SHP77 treated with DMSO at 0.1 percent for 48 hours (cell line): ENCODE measurements at places on chromosomes 7 and 10.

GRCh38 chr7:131057794-131058070, 269.9 kb upstream of the MKLN1 start:
- DNase-seq, result no peak

DNA sequence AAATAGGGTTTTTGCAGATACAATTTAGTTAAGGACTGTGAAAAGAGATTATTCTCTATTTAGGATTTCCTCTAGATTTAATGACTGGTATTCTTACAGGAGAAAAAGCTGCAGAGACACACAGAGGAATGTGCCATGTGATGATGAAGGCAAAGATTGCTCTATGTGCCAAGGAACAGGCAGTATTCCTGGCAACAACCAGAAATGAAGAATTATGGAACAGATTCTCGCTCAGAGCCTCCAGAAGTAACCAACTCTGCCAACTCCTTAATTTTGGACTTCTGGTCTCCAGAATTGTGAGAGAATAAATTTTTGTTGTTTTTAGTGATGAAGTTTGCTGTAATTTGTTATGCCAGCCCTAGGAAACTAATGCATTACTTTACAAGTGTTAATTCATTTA, 307.6 kb upstream of the SEMA3A start:
- DNase-seq, result no peak

DNA sequence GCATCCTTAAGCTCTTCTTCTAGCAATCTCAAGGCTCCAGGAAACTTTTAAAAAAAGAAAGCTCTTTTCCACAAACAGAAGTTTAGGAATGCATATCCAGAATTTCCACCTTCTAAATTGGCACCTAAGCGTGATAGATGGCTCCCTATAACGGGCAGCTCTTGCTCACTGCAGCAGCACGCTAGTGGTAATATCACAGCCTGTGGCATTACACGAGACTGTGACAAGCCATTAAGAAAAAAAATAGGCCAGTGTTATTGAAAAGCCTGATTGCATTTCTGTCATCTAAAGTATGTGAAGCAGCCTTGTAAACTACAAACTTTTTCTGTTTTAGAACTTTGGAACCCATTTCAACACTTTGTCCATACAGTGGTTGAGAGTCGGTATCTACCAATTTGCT, 263.8 kb downstream of the CAMK1D start:
- DNase-seq, result no peak

DNA sequence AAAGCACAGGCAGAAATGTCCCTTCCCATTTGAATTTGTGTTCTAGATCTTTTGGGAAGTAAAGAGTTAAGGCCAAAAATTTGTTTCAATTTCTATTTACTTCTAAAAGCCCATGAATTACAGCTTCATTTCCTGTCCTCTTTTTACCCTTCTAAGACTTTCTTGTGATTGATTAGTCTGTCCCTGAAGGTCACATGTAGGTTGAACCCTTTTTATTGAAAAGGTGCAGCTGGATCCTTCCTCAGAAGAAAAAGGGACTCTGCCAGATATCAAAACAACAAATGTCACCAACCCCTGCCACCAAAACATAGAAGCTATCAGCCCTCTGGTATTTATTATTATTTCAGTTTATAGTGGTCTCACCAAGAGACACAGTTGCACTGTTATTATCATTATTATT, 424.9 kb upstream of the DPP6 start:
- no peak for DNase-seq

DNA sequence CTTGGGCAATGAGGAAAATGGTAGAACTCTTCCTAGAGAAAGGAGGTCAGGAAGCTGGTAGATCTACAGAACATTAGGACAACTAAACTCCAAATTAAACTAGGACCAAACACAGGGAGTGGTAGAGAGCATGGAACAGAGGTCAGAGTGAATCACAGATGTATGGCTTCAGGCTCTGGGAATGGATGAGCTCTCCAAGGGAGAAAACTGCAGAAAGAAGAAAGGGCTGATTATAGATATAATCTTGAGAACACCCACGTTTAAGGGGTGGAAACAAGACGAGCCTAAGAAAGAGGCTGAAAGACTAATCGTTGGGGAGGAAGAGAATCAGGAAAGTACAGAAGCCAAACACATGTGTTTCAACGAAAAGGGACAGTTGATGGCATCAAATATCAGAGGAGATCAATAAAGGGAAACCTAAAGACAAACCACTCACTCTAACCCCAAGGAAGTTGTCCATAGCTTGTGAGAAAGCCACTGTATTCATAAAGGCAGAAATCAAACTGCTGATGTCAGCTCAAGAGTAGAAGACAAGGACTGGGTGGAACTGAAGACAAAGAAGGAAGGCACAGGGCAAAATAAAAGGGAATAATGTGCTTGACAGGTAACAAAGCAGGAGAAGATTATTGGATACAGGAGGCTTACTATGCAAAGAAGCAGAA, 41.4 kb downstream of the NUDCD3 start:
- DNase-seq, result no peak

DNA sequence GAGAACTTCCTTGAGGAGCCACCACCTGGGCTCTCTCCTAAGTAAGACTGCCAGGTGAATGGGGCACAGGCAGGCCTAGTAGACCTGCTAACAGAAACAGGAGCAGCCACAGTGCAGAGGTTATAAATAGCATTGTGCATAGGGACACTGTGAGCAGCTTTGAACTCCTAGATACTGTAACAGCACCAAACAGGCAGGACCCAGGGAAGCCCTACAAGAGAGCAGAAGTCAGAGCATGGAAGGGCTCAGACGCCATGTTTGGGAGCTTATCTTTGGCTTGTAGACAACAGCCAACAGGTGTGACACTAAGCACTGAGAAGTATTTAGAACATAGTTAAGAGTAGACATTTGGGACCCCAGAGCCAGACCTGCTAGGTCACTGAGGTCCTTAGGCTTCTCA, 14.5 kb downstream of the XRCC2 start:
- no peak for DNase-seq

DNA sequence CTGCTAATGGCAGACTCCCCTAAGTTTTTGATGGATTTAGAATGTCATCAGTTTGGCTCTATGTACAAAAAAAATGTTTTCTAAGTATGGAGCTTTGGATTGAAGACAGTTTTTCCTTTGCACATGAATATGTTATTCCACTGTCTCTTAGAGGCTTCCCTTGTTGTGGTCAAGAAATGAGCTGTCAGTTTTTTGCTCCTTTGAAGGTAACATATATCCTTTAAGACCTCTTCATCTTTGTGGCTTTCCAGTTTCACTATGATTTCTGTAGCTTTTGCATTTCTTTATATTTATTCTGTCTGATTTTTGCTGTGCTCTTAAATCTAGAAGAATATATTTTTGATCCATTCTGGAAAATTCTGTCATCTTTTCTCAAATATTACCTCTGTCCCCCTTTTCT, 15.8 kb upstream of the ODAD2 start:
- DNase-seq, result no peak

DNA sequence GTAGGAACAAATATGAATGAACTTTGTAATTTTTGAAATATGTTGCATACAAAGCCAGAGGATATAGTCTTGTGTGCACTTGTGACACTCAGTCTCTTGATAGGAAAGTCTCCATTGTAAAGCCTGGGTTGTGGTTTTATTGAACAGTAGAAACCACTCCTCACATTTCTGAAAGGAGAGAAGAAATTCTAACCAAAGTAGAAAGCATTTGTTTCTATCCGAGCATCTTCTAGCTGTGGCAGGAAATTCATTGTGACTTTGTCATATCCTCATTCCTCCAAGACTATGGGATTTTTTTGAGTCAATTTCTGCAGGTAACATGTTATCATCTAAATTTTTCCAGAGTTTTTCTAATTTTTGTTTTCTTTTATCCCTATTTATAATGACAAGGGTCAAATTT, 55.5 kb upstream of the NCF1 start:
- no peak for DNase-seq

GRCh38 chr7:158568974-158569857, 18.4 kb downstream of the PTPRN2 start:
- no peak for DNase-seq

- DNase-seq, result no peak
Observed at GRCh38 chr7:34313289-34313688, 344.7 kb upstream of the NPSR1 start.

DNA sequence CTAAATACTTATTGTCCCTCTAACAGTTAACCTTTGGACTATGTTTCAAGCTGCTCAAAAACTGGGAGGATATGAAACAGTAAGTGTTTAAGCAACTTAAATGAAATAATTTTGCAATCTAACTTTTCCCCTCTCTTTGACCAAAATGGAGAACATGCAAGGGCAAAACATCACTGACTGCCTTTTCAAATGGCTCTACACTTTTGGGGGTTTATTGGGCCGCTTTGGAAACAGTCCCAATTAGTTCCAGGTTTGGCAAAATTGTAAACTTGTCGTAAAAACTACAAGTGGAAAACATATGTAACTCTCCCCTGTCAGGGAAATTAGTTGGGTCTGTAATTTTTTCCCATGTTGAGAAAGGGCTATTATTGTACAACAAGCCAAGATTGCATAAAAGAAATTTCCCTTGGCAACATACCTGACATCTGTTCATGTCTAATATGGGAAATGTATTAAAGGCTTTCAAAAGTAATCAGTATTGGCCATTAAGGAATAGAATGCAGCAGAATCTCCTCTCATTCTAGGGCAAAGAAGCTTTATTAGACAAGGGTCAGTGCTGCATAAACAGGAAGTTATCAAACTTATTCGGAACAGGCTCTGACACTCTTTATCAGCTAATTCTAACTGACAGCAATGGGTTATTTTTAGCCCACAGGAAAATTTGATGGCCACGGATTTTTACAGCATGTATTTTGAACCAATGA, 157.9 kb downstream of the ARID5B start:
- no peak for DNase-seq

- no peak for DNase-seq
Observed at GRCh38 chr7:91713669-91714068, 166.8 kb downstream of the MTERF1 start.

- DNase-seq, result no peak
Observed at GRCh38 chr7:98354052-98354451, 46.8 kb downstream of the BAIAP2L1 start.

DNA sequence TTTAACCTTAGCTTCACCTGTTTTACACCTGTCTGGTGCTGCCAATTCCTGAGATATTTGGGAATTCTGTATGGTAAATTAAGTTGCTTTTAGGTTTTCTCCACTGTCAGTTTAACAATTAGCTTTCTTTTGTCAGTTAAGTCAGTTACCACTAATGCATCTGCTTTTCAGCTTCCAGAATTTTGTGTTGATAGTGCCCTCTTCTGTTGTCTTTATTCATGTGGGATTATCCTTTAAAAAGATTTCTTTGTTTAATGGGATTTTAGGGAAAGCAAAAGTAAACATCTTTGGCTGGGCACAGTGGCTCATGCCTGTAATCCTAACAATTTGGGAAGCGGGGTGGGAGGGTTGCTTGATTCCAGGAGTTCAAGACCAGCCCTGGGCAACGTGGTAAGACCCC, 8.1 kb downstream of the TFAM start:
- DNase-seq, result no peak

GRCh38 chr7:30475580-30475979, 3.0 kb downstream of the NOD1 start:
- DNase-seq, result no peak

DNA sequence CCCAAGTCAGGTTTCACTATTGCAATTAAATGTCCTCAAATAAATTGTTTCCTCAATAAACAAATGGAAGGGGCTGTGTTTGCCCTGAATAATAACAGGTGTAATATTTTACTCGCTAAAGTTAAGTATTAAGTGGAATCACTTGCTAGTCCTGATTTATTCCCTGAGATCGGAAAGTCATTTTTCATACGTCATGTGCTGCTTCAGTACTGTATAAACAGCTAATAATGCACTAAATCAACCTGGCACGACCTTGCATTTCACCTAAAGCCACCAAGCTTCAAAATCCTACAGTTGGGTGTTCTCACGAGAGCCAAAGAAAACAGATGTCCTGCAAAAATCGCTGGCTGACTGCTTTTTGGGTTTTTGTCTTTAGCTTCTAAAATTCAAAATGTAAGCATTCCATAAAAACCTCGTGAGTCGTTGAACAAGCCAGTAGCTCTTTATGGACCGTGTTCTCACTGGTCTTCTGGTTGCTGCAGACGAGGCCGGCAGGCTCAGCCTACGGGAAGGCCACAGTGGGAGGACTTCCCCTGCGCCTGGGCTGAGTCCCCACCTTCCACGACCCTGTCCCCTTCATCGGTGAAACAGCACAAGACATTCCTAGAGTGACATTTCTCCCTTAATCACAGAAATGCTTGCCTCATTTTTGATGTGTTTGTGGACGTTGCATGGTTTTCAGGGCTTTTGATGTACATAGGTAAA, 17.9 kb upstream of the MNX1 start:
- peak; percentile 49 for DNase-seq

- no peak for DNase-seq
Observed at GRCh38 chr7:54697659-54698186, 61.3 kb downstream of the SEC61G start.

GRCh38 chr10:5890452-5890915, 441 bp downstream of the FBH1 start:
- no peak for DNase-seq
